ENCODE measurements at places on chromosomes 7 and 10. TPM values are rescaled to one million over a fixed set of nuclear protein-coding genes. Genes with fewer than 3 reads are reported as not detected.

DKK1 gene
- not detected for total RNA-seq

FAM25A gene
- total RNA-seq: not detected

ZNF853 gene
- total RNA-seq: 1.2 TPM

CYP26C1 gene
- not detected for total RNA-seq

ABCB4 gene
- not detected for total RNA-seq

TRIM74 gene
- total RNA-seq: 1.1 TPM

CPN1 gene
- total RNA-seq: not detected

KIF11 gene
- 56.3 TPM for total RNA-seq

AKR1C8 gene
- 0.33 TPM for total RNA-seq

DNA sequence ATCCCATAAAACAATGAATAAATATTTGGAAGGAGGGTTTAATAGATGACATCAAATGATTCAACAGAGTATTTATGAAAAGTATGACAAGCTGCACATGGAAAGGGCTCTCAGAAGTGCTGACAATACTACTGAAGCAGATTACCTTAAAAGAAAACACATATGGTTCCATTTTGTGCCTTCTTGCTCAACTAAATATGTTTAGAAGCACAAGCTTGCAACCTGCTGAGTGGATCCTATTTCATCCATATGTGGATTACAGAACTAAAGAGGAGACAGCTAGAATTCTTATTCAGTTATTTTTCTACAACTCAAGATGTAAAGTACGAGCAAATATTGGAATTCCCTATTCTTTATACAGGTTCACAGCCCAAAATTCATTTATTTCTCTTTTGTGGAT is 340.6 kb downstream of the TFEC start:
- H3K4me3 ChIP-seq: no peak overlapping the region
- no peak for DNase-seq
- H3K27ac ChIP-seq: no peak overlapping the region
- no peaks in the 10 kb centered on the region for H3K4me1 ChIP-seq
- H3K27me3 ChIP-seq: peaks cover 11% of the 10 kb centered on the region

- peaks cover 11% of the 10 kb centered on the region for H3K36me3 ChIP-seq
- DNase-seq: no peak
Measured at GRCh38 chr7:73565675-73566340, 8.3 kb upstream of the BCL7B start.

- no peaks in the 10 kb centered on the region for H3K36me3 ChIP-seq
- no peak overlapping the region for H3K27ac ChIP-seq
- H3K27me3 ChIP-seq: peaks cover 9% of the 10 kb centered on the region
- no peak overlapping the region for H3K4me3 ChIP-seq
Measured at GRCh38 chr10:77910524-77911145, 15.9 kb downstream of the DLG5 start.

DNA sequence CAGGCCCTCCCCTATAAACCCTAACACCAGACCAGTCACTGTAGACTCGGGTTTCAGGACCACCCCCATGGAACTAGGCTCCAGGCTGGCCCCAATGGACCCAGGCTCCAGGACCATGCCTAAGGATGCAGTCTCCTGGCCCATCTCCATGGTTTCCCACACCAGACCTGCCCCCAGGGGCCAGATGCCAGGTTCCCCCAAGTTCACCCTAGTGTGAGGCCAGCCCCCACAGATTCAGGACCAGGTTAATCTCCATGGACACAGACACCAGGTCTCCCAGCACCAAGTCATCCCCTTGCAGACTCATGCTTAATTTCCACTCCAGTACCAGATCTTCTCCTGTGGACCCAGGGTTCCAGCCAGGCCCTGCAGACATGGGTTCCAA is 103.8 kb upstream of the LANCL2 start:
- H3K4me3 ChIP-seq: no peak overlapping the region
- peaks cover 5% of the 10 kb centered on the region for H3K27me3 ChIP-seq
- no peaks in the 10 kb centered on the region for H3K4me1 ChIP-seq
- H3K36me3 ChIP-seq: no peaks in the 10 kb centered on the region

DNA sequence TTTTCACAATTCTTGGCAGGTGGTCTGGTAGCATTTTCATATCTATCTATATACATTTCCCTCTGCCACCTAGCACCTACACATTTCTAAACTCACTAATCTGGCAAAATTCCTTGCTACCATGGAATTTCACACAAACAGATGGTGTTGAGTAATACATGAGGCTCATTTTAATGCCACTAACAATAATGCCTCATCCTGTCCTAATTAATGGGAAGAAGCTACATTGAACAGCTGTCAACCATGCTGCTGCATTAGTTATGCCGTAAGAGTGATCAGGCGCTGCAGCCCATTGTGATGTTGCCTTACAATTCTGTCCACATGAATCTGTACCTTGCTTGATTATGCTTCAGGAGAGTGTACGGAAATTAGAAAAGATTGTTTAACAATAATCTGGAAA is 23.2 kb downstream of the COL1A2 start:
- H3K36me3 ChIP-seq: no peaks in the 10 kb centered on the region
- no peak overlapping the region for H3K4me3 ChIP-seq
- DNase-seq: no peak
- H3K27me3 ChIP-seq: peaks cover 2% of the 10 kb centered on the region
- no peak overlapping the region for H3K27ac ChIP-seq

- DNase-seq: no peak
- peaks cover 25% of the 10 kb centered on the region for H3K4me1 ChIP-seq
- no peak overlapping the region for H3K4me3 ChIP-seq
- no peaks in the 10 kb centered on the region for H3K36me3 ChIP-seq
- H3K27me3 ChIP-seq: no peaks in the 10 kb centered on the region
Measured at GRCh38 chr7:115132096-115132495, 210.2 kb downstream of the MDFIC start.

- H3K27ac ChIP-seq: no peak overlapping the region
- no peak for DNase-seq
- H3K4me1 ChIP-seq: no peaks in the 10 kb centered on the region
- no peak overlapping the region for H3K4me3 ChIP-seq
- no peaks in the 10 kb centered on the region for H3K36me3 ChIP-seq
Measured at GRCh38 chr10:6769704-6770417, 189.8 kb upstream of the PRKCQ start.

- no peak for DNase-seq
- no peaks in the 10 kb centered on the region for H3K36me3 ChIP-seq
- H3K4me1 ChIP-seq: no peaks in the 10 kb centered on the region
- H3K4me3 ChIP-seq: no peak overlapping the region
- no peaks in the 10 kb centered on the region for H3K27me3 ChIP-seq
- H3K27ac ChIP-seq: no peak overlapping the region
Measured at GRCh38 chr10:77571490-77571889, 66.1 kb downstream of the KCNMA1 start.

GRCh38 chr10:132011445-132011844 is 29.7 kb upstream of the BNIP3 start:
- peaks cover 9% of the 10 kb centered on the region for H3K27me3 ChIP-seq
- no peaks in the 10 kb centered on the region for H3K36me3 ChIP-seq
- no peak overlapping the region for H3K4me3 ChIP-seq
- no peaks in the 10 kb centered on the region for H3K4me1 ChIP-seq

DNA sequence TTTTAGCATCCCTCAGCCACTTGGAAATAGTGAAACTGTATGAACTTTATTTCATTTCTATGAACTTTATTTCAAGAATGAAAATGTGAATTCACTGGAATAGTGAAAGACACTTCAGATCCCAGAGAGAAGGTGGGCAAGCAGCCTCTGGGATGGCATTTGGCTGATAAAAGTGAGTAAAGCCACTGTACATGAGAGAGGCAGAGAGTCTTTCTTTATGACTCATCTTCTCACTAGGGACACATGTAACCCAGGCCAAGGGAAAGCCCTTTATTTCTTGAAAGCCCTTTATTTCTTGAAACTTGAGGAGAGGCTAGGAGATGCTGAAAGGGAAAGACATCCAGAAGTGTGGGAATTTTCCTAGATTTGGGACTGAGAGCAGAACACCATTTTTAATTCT is 148.9 kb upstream of the SMIM30 start:
- DNase-seq: no peak
- H3K36me3 ChIP-seq: no peaks in the 10 kb centered on the region
- H3K27me3 ChIP-seq: no peaks in the 10 kb centered on the region
- no peak overlapping the region for H3K27ac ChIP-seq
- no peak overlapping the region for H3K4me3 ChIP-seq

DNA sequence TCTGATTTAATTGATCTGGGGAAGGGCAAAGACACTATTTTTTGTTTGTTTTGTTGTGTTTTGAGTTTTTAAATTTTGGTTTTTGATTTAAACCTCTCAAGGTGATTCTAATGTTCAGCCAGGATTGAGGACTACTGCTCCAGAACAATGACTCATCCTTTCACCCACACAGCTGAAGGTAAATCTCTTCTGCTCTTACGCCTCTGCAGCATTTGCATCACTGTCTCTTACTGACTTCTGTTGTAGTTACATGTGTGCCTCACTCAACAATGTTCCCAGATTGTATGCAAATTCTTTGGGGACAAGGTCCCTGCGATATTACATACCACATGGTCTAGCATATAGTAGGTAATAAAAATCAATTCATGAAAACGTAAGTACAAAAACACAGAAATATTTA is 467.5 kb upstream of the LRRN3 start:
- H3K27ac ChIP-seq: no peak overlapping the region
- H3K4me1 ChIP-seq: no peaks in the 10 kb centered on the region
- H3K36me3 ChIP-seq: no peaks in the 10 kb centered on the region
- DNase-seq: no peak
- no peaks in the 10 kb centered on the region for H3K27me3 ChIP-seq

GRCh38 chr7:30618961-30619360 is 24.3 kb downstream of the GARS1 start:
- peaks cover 11% of the 10 kb centered on the region for H3K4me1 ChIP-seq
- H3K27me3 ChIP-seq: no peaks in the 10 kb centered on the region
- H3K36me3 ChIP-seq: peaks cover 69% of the 10 kb centered on the region
- H3K27ac ChIP-seq: no peak overlapping the region
- no peak for DNase-seq
- H3K4me3 ChIP-seq: no peak overlapping the region

- no peaks in the 10 kb centered on the region for H3K4me1 ChIP-seq
- no peak overlapping the region for H3K4me3 ChIP-seq
Measured at GRCh38 chr10:114327537-114328440, 76.5 kb downstream of the AFAP1L2 start.

DNA sequence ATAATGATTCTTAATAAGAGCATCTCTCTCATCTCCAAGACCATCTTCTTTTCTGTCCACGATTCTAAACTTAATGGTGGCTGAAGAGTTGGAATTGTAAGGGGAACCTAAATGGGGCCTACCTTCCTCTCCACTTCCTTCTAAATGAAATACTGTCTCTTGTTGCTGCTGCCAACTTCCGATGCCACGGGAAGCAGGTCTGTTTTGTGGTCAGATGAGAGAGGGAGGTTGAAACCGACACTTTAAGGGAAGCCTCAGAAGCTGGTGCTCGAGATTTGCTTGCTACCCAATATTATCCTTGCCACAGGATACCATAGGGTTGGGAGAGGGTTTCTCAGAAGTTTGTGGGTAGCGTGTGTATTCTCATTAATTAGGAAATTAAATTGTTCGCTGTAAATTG is 464.1 kb downstream of the SUGCT start:
- no peaks in the 10 kb centered on the region for H3K36me3 ChIP-seq
- no peaks in the 10 kb centered on the region for H3K27me3 ChIP-seq
- no peak for DNase-seq
- no peak overlapping the region for H3K27ac ChIP-seq
- H3K4me3 ChIP-seq: no peak overlapping the region

DNA sequence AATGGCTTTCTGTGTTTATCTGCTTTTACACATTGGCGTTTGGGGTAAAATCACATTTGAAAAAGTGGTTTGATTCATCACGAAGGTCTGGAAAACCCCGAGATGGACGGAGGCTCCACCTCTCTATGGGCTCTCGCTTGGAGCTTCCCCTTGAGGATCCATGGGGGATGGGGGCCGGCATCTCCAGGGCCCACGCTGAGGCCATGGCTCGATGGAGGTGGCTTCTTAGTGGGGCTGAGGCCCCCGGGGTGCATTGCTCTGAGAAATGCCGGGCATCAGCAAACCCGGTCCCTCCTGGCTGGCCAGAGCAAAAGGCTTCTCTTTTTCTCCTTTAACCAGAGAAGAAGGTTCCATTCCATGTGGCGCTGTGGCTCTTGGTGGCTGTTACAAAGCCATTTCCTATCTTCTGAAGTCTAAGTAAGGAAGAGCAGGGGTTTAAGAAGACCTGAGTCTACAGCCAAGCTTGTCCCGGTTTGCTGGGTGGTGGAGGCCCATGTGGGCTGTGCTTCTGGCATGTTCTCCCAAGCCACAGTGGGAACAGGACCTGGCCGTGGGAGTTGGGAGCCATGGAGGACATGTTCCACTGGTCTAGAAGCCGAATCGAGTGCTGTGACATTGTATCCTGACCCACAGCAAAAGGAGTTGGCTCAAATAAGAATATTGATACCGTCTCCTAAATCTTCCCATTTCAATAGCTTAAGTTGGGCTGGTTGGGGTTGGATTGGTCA is 243.5 kb upstream of the PITRM1 start:
- H3K4me3 ChIP-seq: no peak overlapping the region
- H3K36me3 ChIP-seq: no peaks in the 10 kb centered on the region
- DNase-seq: no peak
- H3K27me3 ChIP-seq: no peaks in the 10 kb centered on the region
- H3K27ac ChIP-seq: no peak overlapping the region
- H3K4me1 ChIP-seq: peaks cover 14% of the 10 kb centered on the region

GRCh38 chr7:57328963-57329362 is 121.0 kb upstream of the ZNF716 start:
- H3K36me3 ChIP-seq: peaks cover 1% of the 10 kb centered on the region
- H3K27ac ChIP-seq: no peak overlapping the region
- H3K4me1 ChIP-seq: no peaks in the 10 kb centered on the region
- H3K4me3 ChIP-seq: no peak overlapping the region
- H3K27me3 ChIP-seq: no peaks in the 10 kb centered on the region
- no peak for DNase-seq

- DNase-seq: no peak
- no peak overlapping the region for H3K27ac ChIP-seq
- H3K27me3 ChIP-seq: no peaks in the 10 kb centered on the region
Measured at GRCh38 chr10:129912166-129912917, 51.7 kb downstream of the EBF3 start.

- H3K4me3 ChIP-seq: no peak overlapping the region
- H3K4me1 ChIP-seq: no peaks in the 10 kb centered on the region
- DNase-seq: no peak
Measured at GRCh38 chr10:86349940-86350630, 16.5 kb downstream of the GRID1 start.

- H3K4me1 ChIP-seq: peaks cover 45% of the 10 kb centered on the region
- no peak overlapping the region for H3K4me3 ChIP-seq
- H3K36me3 ChIP-seq: no peaks in the 10 kb centered on the region
- DNase-seq: no peak
- no peaks in the 10 kb centered on the region for H3K27me3 ChIP-seq
Measured at GRCh38 chr10:35462491-35462934, 126.2 kb downstream of the CCNY start.

GRCh38 chr7:134343136-134343535 is 26.4 kb upstream of the SLC35B4 start:
- H3K27ac ChIP-seq: no peak overlapping the region
- H3K4me1 ChIP-seq: no peaks in the 10 kb centered on the region
- H3K27me3 ChIP-seq: peaks cover 13% of the 10 kb centered on the region
- DNase-seq: no peak
- no peaks in the 10 kb centered on the region for H3K36me3 ChIP-seq
- no peak overlapping the region for H3K4me3 ChIP-seq
